ENCODE measurements at places on chromosomes 12 and 14. TPM values are rescaled to one million over a fixed set of nuclear protein-coding genes. Genes with fewer than 3 reads are reported as not detected.

Gene NID2
- 0.40 TPM for total RNA-seq

- no peak overlapping the region for H3K4me3 ChIP-seq
- peaks cover 7% of the 10 kb centered on the region for H3K4me1 ChIP-seq
- peaks cover 6% of the 10 kb centered on the region for H3K27me3 ChIP-seq
- H3K36me3 ChIP-seq: no peaks in the 10 kb centered on the region
- H3K27ac ChIP-seq: no peak overlapping the region
- DNase-seq: peak; percentile 23
Measured at GRCh38 chr12:132327336-132328171, 1.8 kb downstream of the GALNT9 start.

- DNase-seq: no peak
- H3K27ac ChIP-seq: no peak overlapping the region
- no peaks in the 10 kb centered on the region for H3K27me3 ChIP-seq
- no peaks in the 10 kb centered on the region for H3K4me1 ChIP-seq
- no peak overlapping the region for H3K4me3 ChIP-seq
Measured at GRCh38 chr12:117686911-117687377, 281.8 kb downstream of the KSR2 start.

Gene GPX2
- total RNA-seq: not detected

- H3K27me3 ChIP-seq: no peaks in the 10 kb centered on the region
- H3K4me1 ChIP-seq: no peaks in the 10 kb centered on the region
- H3K36me3 ChIP-seq: no peaks in the 10 kb centered on the region
- H3K27ac ChIP-seq: no peak overlapping the region
Measured at GRCh38 chr14:99075061-99075460, 196.9 kb downstream of the BCL11B start.

DNA sequence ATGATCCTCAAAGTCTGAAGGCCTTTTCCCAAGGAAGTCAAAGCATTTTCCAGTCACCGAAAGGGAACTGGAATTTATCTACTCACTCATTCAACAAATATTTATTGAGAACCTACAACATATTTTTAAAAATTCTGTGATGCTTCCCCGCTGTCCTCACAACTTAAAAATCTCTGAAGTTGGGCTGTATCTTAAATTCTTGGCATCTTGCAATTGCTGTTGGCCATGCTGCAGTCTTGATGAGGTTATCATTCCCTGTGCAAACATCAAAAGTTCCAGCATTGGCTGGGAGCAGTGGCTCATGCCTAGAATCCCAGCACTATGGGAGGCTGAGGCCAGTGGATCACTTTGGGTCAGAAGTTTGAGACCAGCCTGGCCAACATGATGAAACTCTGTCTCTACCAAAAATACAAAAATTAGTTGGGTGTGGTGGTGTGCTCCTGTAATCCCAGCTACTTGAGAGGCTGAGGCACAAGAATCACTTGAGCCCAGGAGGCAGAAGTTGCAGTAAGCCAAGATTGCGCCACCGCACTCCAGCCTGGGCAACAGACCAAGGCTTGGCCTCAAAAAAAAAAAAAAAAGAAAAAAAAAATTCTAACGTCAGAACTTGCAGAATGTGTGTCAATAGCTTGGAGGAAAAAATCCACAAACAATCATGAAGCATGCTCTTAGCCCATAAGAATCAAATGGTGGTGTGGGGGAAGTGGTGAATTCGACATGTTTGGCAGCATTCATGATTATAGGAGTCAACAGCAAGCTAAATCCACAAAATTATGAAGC, 34.9 kb downstream of the CCDC177 start:
- no peaks in the 10 kb centered on the region for H3K4me1 ChIP-seq
- H3K27me3 ChIP-seq: no peaks in the 10 kb centered on the region

Gene JAG2
- 6.1 TPM for total RNA-seq

DNA sequence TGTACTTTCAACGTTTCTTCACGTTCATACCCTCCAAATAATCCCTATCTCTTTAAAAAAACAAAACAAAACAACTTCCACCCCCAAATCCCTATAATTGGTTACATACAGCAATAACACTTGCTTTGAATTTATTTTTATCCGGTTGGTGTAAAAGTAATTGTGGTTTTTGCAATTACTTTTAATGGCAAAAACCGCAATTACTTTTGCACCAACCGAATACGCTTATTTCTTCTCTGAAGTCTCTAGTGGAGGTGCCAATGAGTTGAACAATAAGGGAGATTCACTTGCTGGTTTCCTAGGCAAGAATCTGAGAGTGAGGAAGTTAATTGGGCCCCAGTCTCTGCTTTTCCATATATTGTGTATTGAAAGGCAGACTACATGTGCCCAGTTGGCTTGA, 133.3 kb downstream of the DACT1 start:
- DNase-seq: no peak
- H3K36me3 ChIP-seq: no peaks in the 10 kb centered on the region
- no peak overlapping the region for H3K27ac ChIP-seq
- no peaks in the 10 kb centered on the region for H3K4me1 ChIP-seq
- no peaks in the 10 kb centered on the region for H3K27me3 ChIP-seq
- H3K4me3 ChIP-seq: no peak overlapping the region

Gene FIGNL2
- total RNA-seq: 1.5 TPM

DNA sequence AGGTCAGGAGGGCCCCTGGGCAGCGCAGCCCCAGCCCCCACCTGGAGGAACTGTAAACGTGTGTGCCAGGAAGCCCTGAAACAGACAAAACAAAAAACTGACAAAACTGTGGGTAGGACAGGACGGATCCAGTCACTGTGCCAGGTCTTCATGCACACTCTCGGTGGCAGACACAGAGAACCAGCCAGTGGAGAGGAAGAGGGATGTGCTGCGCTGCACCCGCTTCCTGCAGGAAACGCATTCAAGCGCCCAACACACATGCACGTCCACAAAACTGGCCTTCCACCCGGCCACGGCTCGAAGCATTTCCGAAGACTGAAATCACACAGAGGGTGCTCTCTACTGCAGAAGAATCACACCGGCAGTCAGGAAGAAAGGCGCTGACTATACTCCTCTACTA, 16.9 kb downstream of the BRF1 start:
- peaks cover 5% of the 10 kb centered on the region for H3K36me3 ChIP-seq
- H3K4me1 ChIP-seq: peaks cover 18% of the 10 kb centered on the region
- H3K4me3 ChIP-seq: no peak overlapping the region
- H3K27ac ChIP-seq: no peak overlapping the region
- no peaks in the 10 kb centered on the region for H3K27me3 ChIP-seq

Gene TAS2R43
- total RNA-seq: 4.5 TPM

Gene KIF5A
- 0.16 TPM for total RNA-seq

GRCh38 chr14:22715186-22715812, 51.2 kb upstream of the OXA1L start:
- H3K4me3 ChIP-seq: no peak overlapping the region
- H3K36me3 ChIP-seq: no peaks in the 10 kb centered on the region
- H3K27ac ChIP-seq: no peak overlapping the region
- peaks cover 5% of the 10 kb centered on the region for H3K4me1 ChIP-seq

Gene KIAA0586
- 30.1 TPM for total RNA-seq

Gene FOXM1
- 1.8 TPM for total RNA-seq

GRCh38 chr14:90198541-90199060, 57.8 kb upstream of the PSMC1 start:
- no peak for DNase-seq
- no peaks in the 10 kb centered on the region for H3K27me3 ChIP-seq
- no peaks in the 10 kb centered on the region for H3K36me3 ChIP-seq
- no peak overlapping the region for H3K4me3 ChIP-seq
- H3K27ac ChIP-seq: no peak overlapping the region
- H3K4me1 ChIP-seq: no peaks in the 10 kb centered on the region

DNA sequence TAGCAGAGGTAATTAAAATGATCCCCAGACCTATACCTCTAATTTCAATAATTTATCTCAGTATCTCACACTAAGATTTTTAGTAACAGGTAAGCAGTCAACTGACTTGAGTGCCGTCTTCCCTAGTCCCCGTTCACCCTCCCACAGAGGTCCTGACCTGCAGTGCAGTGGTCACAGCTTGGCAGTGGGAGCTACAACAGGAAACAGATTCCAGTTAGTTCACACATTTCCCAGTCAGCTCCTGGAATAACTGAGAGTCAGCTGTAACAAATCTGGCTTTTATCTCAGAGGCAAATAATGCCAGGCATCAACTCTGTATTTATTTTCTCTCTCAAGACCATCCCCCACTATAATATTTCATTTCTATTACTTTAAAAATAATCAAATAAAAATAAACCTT, 308.2 kb downstream of the ATP23 start:
- H3K27ac ChIP-seq: no peak overlapping the region
- no peaks in the 10 kb centered on the region for H3K27me3 ChIP-seq
- no peaks in the 10 kb centered on the region for H3K36me3 ChIP-seq
- H3K4me1 ChIP-seq: no peaks in the 10 kb centered on the region
- no peak overlapping the region for H3K4me3 ChIP-seq

GRCh38 chr12:67798768-67799167, 150.2 kb downstream of the DYRK2 start:
- no peaks in the 10 kb centered on the region for H3K4me1 ChIP-seq
- no peak overlapping the region for H3K27ac ChIP-seq
- no peaks in the 10 kb centered on the region for H3K36me3 ChIP-seq
- no peak overlapping the region for H3K4me3 ChIP-seq
- H3K27me3 ChIP-seq: no peaks in the 10 kb centered on the region

DNA sequence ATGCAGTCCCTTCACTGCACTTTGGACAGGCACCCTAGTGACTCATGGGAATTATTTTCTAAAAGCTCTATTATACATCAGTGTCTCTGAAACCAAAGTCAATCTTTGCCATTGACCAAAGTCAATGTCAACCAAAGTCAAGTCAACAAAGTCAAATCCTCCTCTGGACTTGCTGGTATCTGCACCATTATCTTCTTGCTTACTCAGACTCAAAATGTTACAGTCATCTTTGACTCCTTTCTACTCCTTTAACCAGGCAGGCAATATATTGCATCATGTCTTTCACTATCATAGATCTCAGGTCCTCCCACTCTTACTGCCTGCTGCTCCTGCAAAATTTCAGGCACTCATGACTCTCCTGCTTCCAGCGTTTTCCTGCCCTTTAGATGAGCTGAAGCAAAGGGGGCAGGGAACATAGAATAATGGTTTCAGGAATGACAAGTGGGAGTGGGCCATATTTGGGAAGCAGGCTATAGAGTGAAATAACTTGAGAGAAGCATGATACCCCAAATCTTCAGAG, 39.2 kb downstream of the IGF1 start:
- H3K27me3 ChIP-seq: no peaks in the 10 kb centered on the region
- no peaks in the 10 kb centered on the region for H3K4me1 ChIP-seq
- H3K27ac ChIP-seq: no peak overlapping the region
- H3K4me3 ChIP-seq: no peak overlapping the region
- DNase-seq: no peak
- H3K36me3 ChIP-seq: no peaks in the 10 kb centered on the region

Gene TSPAN19
- not detected for total RNA-seq

- no peak for DNase-seq
- H3K27me3 ChIP-seq: no peaks in the 10 kb centered on the region
- H3K4me3 ChIP-seq: no peak overlapping the region
- no peak overlapping the region for H3K27ac ChIP-seq
- no peaks in the 10 kb centered on the region for H3K36me3 ChIP-seq
Measured at GRCh38 chr12:45259675-45260074, 43.8 kb downstream of the ANO6 start.

Gene SLC25A47
- not detected for total RNA-seq

Gene DHRS4L2
- 9.7 TPM for total RNA-seq

GRCh38 chr14:106141242-106142220, 615.1 kb downstream of the TMEM121 start:
- peaks cover 2% of the 10 kb centered on the region for H3K27me3 ChIP-seq
- DNase-seq: no peak
- no peak overlapping the region for H3K4me3 ChIP-seq
- H3K27ac ChIP-seq: no peak overlapping the region

GRCh38 chr14:74627076-74627475, 15.0 kb upstream of the LTBP2 start:
- no peak overlapping the region for H3K4me3 ChIP-seq
- H3K27me3 ChIP-seq: no peaks in the 10 kb centered on the region
- H3K27ac ChIP-seq: no peak overlapping the region
- DNase-seq: no peak
- no peaks in the 10 kb centered on the region for H3K36me3 ChIP-seq

GRCh38 chr14:92984082-92984788, 61.3 kb downstream of the CHGA start:
- H3K4me1 ChIP-seq: no peaks in the 10 kb centered on the region
- no peak overlapping the region for H3K4me3 ChIP-seq
- DNase-seq: no peak
- H3K27me3 ChIP-seq: no peaks in the 10 kb centered on the region

GRCh38 chr14:100078997-100079725, 13.9 kb downstream of the EVL start:
- peaks cover 44% of the 10 kb centered on the region for H3K36me3 ChIP-seq
- H3K4me1 ChIP-seq: peaks cover 94% of the 10 kb centered on the region
- H3K4me3 ChIP-seq: peak overlapping the region; percentile 23
- H3K27ac ChIP-seq: peak overlapping the region; percentile 64
- peak; percentile 68 for DNase-seq
